ENCODE measurements at places on chromosomes 3 and 15. TPM values are rescaled to one million over a fixed set of nuclear protein-coding genes. Genes with fewer than 3 reads are reported as not detected.

OR5K2 gene
- total RNA-seq: not detected

- no peak for DNase-seq
These were observed 154.8 kb upstream of the CTNNB1 start for GRCh38 chr3:41044523-41044922.

GRCh38 chr3:65950340-65951326, 88.1 kb downstream of the MAGI1 start:
- DNase-seq: no peak

CCR3 gene
- total RNA-seq: not detected

TUSC7 gene
- total RNA-seq: not detected

GRCh38 chr15:79128556-79128955, 38.0 kb upstream of the RASGRF1 start:
- DNase-seq: no peak

DNA sequence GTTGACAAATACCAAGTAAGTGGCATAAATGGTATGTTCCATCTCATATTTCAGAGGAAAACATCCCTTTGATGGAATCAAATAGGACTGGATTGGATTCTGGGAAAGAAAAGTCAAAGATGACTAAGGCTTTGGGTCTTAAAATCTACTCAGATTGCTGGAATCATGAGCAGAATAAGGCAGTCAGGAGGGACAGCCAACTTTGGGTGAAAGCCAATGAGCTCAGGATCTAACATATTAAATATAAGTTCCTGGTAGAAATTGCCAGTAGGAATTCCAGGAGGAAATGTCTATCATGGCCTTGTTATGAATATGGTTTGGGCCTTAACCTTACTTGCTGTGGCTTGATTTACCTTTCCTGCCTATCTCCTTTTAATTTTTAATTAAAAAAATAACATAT, 55.3 kb downstream of the ISL2 start:
- no peak for DNase-seq

Measured in activated naive CD4-positive, alpha-beta T cell treated with anti-CD3 and anti-CD28 coated beads, Interleukin-2, amount 50 U/mL, for 72 hours (primary cell).